ENCODE measurements at places on chromosomes 1 and 21.
A peak's percentile ranks its signal among the peaks of the same experiment; 100 is the strongest.

DNA sequence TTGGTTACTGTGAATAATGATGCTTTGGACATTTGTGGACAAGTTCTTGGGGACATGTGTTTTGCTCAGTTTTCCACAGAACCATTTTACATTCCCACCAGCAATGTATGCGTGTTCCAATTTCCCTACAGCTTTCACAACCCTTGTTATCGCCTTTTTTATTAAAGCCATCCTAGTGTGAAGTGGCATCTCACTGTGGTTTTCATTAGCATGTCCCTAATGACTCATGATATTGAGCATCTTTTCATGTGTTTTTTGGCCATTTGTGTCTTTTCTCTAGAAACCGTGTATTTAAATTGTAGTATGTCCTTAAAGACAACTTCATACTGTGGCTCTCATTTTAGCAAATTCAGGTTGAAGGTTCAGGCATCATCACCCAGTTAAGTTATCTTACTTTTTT, 132.1 kb downstream of the TGFBR3 start:
- H3K27ac ChIP-seq: no peak overlapping the region
- H3K4me3 ChIP-seq: no peak overlapping the region
- H3K27me3 ChIP-seq: no peaks in the 10 kb centered on the region
- no peak for DNase-seq
- peaks cover 14% of the 10 kb centered on the region for H3K4me1 ChIP-seq

DNA sequence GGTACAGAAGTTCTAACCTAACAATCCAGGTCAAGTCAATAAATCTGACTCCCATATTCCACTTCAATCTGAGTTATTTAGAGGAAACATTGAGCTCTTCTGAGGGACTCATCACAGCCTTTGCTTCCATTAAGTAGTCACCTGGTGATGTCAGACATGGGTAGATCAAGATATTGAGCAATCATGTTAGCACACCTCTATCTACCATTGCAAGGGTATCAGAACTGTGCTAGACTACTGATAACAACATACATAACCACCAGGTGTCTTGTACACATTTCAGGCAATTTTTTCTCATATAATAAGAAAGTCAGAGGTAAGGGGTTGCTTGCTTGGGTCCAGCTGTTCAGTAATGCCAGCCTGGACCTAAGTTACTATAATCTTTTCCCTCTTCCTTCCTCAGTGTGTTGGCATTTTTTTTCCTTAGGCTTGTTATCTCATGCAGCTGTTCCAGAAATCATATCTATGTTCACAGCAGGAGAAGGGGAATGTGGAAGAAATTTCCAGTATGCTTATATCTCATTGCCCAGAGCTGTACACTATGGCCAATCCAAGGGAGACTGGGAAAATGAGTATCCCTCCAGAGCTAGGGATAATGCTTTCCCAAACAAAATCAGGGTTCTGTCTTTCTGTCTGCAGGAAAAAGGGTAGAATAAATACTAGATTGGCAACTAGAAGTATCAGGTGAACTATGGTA, 52.3 kb downstream of the GRIK1 start:
- DNase-seq: no peak
- no peaks in the 10 kb centered on the region for H3K27me3 ChIP-seq
- no peak overlapping the region for H3K4me3 ChIP-seq
- no peaks in the 10 kb centered on the region for H3K4me1 ChIP-seq
- H3K36me3 ChIP-seq: no peaks in the 10 kb centered on the region
- H3K27ac ChIP-seq: no peak overlapping the region

DNA sequence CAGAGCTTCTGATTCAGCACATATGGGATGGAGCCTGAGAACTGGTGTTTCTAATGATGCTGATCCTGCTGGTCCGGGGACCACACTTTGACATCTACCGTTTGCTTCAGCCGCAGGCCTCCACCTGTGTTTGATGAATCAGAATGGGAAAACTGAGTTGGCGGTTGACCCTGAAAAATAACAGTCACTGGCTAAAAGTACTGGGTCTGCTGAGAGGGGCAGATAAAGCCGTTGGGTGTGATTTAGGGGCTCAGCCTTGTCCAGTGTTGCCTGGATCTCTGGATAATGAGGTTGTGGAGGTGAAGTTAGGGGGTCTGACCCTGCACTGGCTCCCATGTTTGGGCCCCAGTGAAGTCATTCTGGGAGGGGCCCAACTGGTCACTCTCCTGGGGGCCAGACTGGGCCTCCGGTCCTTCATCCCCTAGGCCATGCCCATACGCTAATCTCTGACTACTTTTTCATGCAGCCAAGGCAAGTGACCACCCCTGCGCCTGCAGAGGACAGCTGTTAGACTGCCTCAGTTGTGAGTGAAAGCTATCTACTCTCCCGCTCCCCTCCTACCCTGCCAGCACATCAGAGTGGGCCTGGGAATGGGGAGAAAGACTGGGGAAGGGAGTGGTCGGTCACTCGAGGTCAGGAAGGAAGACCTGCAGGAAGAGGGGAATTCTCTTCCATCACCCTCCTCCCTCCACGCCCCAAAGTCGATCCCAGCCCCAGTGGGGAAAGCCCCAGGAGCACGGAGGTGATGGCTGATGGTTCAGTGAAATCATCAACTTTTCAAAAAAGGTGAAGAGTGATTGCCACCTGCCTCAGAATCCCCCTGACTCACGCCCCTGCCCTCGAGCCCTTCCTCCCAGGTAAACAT, 27.7 kb downstream of the VASH2 start:
- no peaks in the 10 kb centered on the region for H3K36me3 ChIP-seq
- H3K27me3 ChIP-seq: no peaks in the 10 kb centered on the region

GRCh38 chr1:167219194-167219593, 1.5 kb upstream of the POU2F1 start:
- no peaks in the 10 kb centered on the region for H3K36me3 ChIP-seq
- H3K4me3 ChIP-seq: peak overlapping the region; percentile 98
- H3K27ac ChIP-seq: peak overlapping the region; percentile 98
- H3K4me1 ChIP-seq: peaks cover 16% of the 10 kb centered on the region
- DNase-seq: no peak
- H3K27me3 ChIP-seq: no peaks in the 10 kb centered on the region
